A673 (cell line): ENCODE measurements at places on chromosomes 4 and X. TPM values are rescaled to one million over a fixed set of nuclear protein-coding genes. Genes with fewer than 3 reads are reported as not detected.

TMPRSS11A gene
- total RNA-seq, result not detected in 2 replicates

ALPK1 gene
- 11.8 and 17.3 TPM in 2 replicates for total RNA-seq

ADH1B gene
- total RNA-seq, result not detected in 2 replicates

TAF7L gene
- total RNA-seq, result 0.70 and 0.88 TPM in 2 replicates

ZNF330 gene
- total RNA-seq, result 43.1 and 44.7 TPM in 2 replicates
